CD4-positive, CD25-positive, alpha-beta regulatory T cell (primary cell): ENCODE measurements at places on chromosomes 3 and 15. TPM values are rescaled to one million over a fixed set of nuclear protein-coding genes. Genes with fewer than 3 reads are reported as not detected.

The CHRD gene
- total RNA-seq: not detected

DNA sequence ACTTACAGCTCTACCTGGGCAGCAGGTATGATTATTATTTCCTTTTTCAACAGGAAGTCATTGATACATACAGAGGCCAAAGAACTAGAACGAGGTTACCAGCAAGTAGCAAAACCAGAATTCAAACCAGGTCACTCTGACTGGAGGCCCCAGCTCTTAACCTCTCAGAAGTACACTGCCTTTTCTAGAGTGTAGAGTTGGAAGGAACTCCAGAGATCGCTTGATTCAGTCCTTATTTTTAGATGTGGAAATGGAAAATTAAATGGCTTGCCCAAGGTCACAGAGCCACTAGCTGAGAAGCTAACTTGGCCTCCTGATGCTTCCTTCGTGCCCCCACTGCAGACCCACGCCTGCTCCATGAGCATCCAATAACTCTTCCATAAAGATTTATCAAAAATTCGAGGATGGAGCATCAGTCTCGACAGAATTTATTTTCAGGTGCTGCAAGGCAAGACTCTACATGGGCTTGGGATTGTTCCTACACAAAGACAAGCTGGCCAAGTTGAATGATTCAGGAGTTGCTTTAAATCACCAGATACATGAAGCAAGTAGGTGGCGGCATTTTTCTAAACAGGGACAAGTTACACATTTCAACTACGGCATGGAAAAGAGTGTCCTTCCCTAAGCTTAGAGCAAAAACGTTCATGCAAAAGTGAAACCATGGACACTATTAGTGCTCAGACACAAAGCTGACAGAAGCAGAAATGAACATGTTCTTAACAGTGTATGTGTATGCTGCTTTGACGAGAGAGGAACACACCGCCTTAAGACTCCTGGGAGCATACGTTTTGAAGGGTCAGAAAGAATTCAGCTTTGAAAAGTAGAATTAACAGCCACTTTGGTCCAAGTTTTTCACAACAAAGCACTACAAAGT lies 235.7 kb downstream of the THRB start:
- DNase-seq: no peak

- DNase-seq: no peak
These were observed 64.4 kb downstream of the P2RY1 start for GRCh38 chr3:152899306-152899705.

GRCh38 chr3:468172-468571 lies 271.6 kb downstream of the CHL1 start:
- no peak for DNase-seq

GRCh38 chr3:191775451-191776233 lies 314.7 kb downstream of the PYDC2 start:
- DNase-seq: no peak

DNA sequence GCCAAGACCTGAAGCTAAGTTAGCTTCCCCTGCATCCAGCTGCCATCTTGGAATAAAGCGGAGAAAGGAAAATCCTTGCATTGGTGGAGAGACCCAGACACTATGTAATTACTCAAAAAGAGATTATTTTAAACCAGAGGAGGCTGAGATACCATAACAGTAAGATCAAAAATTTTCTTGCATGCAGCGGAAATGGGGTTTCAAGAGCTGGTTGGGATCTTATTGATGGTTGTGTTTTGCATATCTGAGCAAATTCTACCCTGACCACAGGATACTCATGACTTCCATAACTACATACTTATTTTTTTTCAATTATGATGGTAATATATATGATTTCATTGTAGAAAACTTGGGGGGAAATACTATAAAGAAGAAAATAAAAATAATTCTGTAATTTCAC lies 17.5 kb downstream of the TMEM158 start:
- DNase-seq: no peak
